Mucosa of descending colon (tissue), 3 donors: ENCODE measurements at places on chromosomes 1 and 21. TPM values are rescaled to one million over a fixed set of nuclear protein-coding genes. Genes with fewer than 3 reads are reported as not detected.

Gene HSD3B1
- total RNA-seq: not detected

Gene OR2L2
- total RNA-seq: 0.19 TPM

Gene HTR6
- not detected for total RNA-seq

Gene VAMP3
- 91.6 TPM for total RNA-seq

Gene CELA2A
- total RNA-seq: not detected

Gene NPR1
- total RNA-seq: 2.3 TPM

Gene IL20
- total RNA-seq: not detected

Gene KRTAP11-1
- total RNA-seq: not detected

Gene THEM5
- total RNA-seq: not detected

Gene VWA5B1
- total RNA-seq: 0.80 TPM

DNA sequence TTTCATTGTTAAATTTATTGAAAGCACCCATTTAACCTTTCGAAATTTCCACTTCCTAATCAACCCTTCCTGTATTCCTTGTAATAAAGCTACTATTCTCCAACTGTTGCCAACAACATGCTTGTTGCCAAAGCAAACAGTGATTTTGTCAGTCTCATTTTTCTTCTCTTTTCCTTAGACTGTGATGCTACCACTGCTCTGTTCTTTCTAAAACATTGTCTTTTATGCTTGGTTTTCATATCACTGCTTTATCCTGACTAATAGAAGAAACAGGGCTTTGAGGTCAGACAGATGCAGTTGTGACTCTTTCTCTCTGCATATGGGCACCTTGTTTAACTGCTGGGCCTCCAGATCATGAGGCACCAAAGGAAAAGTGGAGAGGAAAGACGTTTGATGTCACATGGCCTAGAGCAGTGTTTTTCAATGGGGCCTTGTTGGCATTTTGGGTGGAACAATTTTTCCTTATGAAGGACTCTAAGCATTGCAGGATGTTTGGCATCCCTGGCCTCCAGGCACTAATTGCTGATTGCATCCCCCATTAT, 56.1 kb downstream of the HMCN1 start:
- no peak for DNase-seq

GRCh38 chr1:224256640-224257039, 73.3 kb downstream of the NVL start:
- no peak for DNase-seq

DNA sequence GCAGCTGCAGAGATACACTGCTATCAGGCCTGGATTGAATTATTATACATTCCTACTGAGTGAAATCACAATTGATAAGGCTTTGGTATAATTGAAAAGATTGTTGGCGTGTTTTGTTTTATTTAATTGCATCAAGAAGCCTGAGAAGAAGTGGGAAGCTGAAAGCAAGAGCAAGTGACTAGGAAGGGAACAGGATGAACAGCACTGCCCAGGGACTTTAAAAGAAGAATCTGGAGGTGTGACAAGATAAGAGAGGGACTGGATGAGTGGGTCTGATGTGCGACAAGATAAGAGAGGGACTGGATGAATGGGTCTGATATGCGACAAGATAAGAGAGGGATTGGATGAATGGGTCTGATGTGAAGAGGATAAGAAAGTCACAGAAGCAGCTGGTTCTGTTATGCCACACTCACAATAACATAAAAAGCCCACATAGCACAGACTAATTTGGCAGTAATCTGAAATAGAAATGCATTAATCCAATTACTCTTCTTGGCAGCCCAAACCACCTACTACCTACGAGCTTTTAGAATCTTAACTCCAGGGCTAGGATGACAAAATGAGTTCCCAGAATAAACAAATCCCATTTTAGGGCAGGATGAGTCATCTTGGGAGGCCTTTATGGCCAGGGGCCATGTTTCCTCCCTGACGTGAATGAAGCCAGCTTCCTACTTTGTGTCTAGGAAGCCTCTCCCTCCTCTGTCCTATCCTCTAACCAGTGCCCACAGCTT, 129.7 kb downstream of the DUSP10 start:
- DNase-seq: peak; percentile 40

DNA sequence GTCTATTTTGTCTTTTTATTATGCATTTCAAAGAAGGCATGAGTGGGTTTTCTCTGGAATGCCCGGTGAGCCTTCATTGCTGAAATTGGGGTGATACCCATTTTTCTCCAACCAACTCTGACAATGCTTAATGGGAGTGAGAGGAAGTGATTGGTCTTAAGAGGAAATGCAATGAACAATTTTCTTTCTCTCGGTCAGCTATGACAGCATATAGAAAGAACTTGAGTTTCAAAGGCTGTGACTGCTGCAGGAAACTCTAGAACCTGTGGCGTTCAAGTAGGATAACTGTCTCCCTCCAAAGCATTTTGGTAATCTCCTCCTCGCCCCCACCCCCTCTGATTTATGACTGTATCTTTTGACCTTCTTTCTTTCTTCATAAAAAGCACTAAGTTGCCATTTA, 155.9 kb downstream of the LYPLAL1 start:
- DNase-seq: no peak

GRCh38 chr1:200134116-200134515, 106.6 kb downstream of the NR5A2 start:
- DNase-seq: no peak

DNA sequence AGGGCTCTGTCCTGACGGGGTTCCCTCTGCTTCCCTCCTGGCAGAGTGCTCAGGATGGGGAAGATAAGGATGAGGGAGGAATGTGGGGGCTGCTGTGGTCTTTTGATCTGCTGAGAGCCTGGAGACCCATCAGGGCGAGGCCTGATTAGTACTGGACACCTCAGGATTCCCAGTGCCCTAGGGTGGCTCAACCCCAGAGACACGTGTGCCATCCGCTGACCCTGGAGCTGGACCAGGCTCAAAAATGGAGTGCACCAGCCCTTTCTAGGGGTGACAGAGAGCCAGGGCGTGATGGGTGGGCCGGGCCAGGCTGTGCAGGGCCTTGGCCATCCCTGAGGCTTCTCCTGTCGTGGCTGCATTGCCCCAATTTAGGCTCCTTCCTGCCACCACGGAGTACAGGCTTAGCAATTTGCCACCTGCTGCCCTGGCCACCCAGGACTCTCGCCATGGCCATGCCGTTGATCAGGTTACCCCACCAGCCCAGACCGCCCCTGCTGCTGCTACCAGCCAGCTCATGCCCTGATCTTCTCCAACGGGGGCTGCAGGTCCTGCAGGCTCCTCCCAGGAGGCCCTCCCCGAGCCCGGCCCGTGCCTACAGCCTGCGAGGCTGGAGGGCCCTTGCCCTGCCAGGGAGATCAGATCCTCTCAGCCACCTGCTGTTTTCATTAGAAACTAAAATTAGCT, 9.5 kb downstream of the WNT4 start:
- DNase-seq: no peak

DNA sequence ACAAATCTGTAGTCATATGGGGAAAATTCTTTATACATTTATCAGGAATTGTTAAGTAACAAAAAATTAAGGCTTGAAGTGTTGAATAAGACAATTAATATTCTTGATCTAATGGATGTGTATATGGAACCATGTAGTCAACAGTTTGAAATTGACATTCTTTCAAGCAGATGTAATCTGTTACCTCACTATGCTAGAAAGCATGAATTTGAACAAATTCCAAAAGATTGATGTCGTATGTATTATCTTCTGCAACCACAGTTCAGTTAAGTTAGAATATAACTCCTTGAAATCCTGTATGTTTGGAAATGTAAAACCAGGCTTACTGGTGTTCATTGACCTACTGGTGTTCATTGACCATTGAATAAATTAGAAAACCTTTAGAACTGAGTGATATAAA, 16.1 kb downstream of the CCDC18 start:
- DNase-seq: no peak

DNA sequence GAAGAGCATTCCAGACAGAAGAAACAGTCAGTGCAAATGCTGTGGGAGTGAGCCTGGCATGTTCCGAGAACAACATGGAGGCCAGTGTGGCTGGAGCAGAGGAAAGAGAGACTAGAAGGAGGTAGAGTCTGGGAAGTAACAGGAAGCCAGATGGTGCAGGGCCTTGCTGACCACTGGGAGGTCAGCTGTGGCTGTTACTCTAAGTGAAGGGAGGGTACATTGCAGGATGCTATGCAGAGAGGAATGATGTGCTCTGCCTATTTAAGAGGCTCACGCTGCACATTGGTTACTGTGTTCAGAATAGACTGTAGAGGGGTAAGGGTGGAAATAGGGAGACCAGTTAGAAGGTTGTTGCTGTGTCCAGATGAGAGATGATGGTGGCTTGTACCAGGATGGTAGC, 88.6 kb upstream of the CACNA1E start:
- no peak for DNase-seq

GRCh38 chr1:237227476-237227875, 185.5 kb downstream of the RYR2 start:
- no peak for DNase-seq

- DNase-seq: no peak
These were observed 197.7 kb downstream of the DENND1B start for GRCh38 chr1:197577580-197577979.

DNA sequence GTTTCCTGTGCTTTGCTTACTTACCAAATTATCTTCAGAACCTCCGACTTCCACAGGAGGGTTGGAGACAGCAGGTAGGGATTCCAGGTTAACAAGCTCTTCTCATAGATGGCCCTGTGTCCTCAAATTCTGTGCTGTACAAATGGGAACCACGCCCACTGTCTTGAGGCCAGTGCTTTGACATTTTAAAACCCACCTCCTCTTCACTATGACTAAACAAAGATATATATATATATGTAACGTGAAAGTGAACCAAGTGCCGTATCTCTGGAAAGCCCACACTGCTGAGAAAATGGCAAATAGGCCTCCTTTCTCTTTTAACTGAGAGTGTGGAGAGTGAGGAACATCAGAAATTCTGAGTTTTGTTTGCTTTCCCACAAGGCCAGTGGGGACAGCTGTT, 99.6 kb downstream of the ZBTB18 start:
- DNase-seq: no peak

DNA sequence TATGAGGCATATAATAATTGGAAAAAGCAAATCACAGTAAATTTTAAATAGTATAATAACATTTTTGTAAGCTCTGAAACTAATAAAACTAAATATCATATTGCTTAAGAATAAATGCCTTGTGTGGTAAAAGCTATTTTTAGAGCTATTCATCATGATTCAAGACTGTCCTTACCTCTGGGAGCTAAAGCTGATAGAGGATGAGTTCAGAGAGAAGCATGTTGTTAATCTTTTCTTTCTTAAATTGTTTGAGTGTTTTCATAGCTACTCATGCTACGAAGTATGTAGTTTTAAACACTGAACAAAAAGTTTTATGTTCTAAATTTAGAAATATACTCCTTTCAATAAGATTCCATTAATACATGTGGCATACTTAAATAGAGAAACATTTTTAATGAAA, 30.5 kb downstream of the IFI16 start:
- DNase-seq: no peak

DNA sequence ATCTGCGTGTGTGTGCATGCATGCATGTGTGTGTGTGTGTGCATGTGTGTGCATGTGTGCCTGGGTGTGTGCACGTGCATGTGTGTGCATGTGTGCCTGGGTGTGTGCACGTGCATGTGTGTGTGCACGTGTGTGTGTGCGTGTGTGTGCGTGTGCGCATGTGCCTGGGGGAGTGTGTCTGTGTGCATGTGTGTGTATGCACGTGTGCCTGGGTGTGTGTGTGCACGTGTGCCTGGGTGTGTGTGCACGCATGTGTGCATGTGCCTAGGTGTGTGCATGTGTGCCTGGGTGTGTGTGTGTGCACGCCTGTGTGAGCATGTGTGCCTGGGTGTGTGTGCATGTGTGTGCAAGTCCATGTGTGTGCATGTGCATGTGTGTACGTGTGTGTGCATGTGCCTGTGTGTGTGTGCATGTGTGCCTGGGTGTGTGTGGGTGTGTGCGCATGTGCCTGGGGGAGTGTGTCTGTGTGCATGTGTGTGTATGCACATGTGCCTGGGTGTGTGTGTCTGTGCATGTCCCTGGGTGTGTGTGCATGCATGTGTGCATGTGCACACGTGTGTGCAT, 29.3 kb upstream of the COL6A2 start:
- DNase-seq: no peak

- no peak for DNase-seq
These were observed 168.9 kb downstream of the FASLG start for GRCh38 chr1:172827841-172828240.

- DNase-seq: peak; percentile 63
These were observed 18.0 kb downstream of the SERTAD4 start for GRCh38 chr1:210250665-210250997.

- DNase-seq: peak; percentile 60
These were observed 61.1 kb upstream of the ANGPTL1 start for GRCh38 chr1:178931858-178932551.

DNA sequence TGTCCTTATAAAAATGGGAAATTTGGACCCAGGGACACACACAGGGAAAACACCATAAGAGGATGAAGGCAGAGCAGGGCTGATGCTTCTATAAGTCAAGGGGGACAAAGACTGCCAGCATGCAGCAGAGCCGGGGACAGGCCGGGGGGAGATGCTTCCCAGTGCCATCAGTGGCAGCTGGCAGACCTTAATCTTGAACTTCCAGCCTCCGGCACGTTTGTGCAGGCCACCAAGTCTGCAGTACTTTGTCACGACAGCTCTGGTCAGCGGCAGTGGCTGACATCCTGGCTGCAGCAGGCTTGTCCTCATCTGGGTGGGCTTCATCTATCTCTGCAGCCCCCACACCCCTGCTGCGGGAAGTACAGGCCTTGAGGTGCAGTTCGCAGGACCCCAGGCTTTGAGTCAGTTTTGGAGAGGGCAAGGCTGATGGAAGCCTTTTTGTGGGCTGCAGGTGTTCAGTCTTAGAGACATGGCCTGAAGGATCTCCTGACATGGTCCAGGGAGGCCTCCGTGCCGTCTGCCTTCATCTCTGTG, 186.0 kb downstream of the DYRK1A start:
- DNase-seq: no peak

DNA sequence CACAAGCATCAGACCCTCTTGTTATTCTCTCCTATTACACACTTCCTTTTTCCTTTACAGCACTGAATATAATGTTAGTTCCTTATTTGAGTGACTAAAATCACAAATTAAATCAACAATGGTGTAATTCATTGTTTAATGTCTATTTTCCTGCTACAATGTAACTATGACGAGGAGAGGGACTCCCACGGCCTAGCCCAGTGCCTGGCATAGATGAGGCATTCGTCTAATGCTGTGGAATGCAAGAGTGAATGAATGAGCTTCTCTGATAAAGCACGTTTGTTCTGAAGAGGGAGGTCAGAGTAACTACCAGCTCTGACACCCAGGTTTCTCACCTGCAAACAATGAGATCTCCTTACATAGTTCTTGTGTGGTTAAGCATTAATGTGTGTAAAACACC, 479.4 kb downstream of the OMA1 start:
- DNase-seq: no peak

- DNase-seq: peak; percentile 93
These were observed 9.6 kb downstream of the PROK1 start for GRCh38 chr1:110460253-110461220.

- no peak for DNase-seq
These were observed 102.4 kb downstream of the PGBD5 start for GRCh38 chr1:230323686-230324085.

DNA sequence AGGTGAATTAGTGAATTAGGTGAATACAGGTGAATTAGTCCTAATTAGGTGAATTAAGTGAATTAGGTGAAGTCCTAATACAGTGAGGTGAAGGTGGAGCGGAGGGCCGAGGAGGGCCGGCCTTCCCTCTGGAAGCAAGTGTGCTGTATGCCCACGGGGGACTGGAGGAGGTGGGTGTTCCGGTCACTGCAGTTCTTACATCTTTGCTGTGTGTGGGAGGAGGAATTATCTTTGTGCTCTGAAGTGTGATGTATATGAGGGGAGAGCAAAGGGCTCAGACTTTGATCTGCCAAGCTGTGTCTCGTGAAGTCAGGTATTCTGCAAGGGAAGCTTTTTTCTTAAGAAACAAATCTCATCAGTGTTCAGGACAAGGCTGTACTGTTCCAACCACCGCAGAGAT, 45.4 kb downstream of the AGPAT3 start:
- DNase-seq: no peak

- DNase-seq: no peak
These were observed 102.0 kb downstream of the FMN2 start for GRCh38 chr1:240193679-240194078.
